Endothelial cell (in vitro differentiated cells): ENCODE measurements at places on chromosomes 6 and 20.

- H3K4me1 ChIP-seq, result no peaks in the 10 kb centered on the region
- H3K4me3 ChIP-seq, result no peak overlapping the region
- H3K27ac ChIP-seq, result no peak overlapping the region
- no peaks in the 10 kb centered on the region for H3K27me3 ChIP-seq
- no peak for DNase-seq
These were observed 113.3 kb downstream of the AFG1L start for GRCh38 chr6:108407904-108408827.

GRCh38 chr6:39441301-39441700 lies 118.8 kb upstream of the KCNK16 start:
- no peaks in the 10 kb centered on the region for H3K27me3 ChIP-seq
- H3K4me3 ChIP-seq, result no peak overlapping the region
- no peak for DNase-seq
- no peaks in the 10 kb centered on the region for H3K4me1 ChIP-seq
- H3K27ac ChIP-seq, result no peak overlapping the region

GRCh38 chr6:145329257-145329656 lies 406.1 kb downstream of the EPM2A start:
- no peak overlapping the region for H3K27ac ChIP-seq
- no peaks in the 10 kb centered on the region for H3K36me3 ChIP-seq
- no peak overlapping the region for H3K4me3 ChIP-seq
- H3K27me3 ChIP-seq, result no peaks in the 10 kb centered on the region
- no peaks in the 10 kb centered on the region for H3K4me1 ChIP-seq
- no peak for DNase-seq

GRCh38 chr6:165671222-165671768 lies 8.3 kb upstream of the PDE10A start:
- no peaks in the 10 kb centered on the region for H3K36me3 ChIP-seq
- H3K4me1 ChIP-seq, result peaks cover 2% of the 10 kb centered on the region
- H3K27ac ChIP-seq, result no peak overlapping the region
- H3K27me3 ChIP-seq, result no peaks in the 10 kb centered on the region
